Fibroblast of the aortic adventitia (primary cell): ENCODE measurements at places on chromosomes 16 and 17.

DNA sequence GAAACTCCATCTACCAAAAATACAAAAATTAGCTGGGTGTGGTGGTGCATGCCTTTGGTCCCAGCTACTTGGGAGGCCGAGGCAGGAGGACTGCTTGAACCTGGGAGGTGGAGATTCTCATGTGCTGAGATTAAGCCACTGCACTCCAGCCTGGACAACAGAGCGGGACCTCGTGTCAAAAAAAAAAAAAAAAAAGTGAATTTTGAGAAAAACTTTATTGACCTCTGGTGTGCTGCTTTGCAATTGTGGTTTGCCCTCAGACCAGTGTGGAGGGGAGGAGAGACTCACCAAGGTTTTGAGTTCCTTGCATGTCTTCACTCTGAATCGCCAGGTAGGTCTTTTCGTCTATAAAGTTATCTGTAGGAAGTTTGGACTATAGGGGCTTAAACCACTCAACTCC lies 145.2 kb downstream of the CPPED1 start:
- no peak for DNase-seq

GRCh38 chr17:8057691-8058114 lies 18.8 kb downstream of the ALOX15B start:
- peak; percentile 84 for DNase-seq

- DNase-seq = no peak
Measured at GRCh38 chr17:31391496-31391949, at the start of gene RAB11FIP4. Gene RAB11FIP4 (plus strand): TSS chr17:31391675. CDS start chr17:31391853, 178 bp downstream.

GRCh38 chr17:47708864-47709541 lies 15.0 kb downstream of the TBKBP1 start:
- DNase-seq = peak; percentile 49

- DNase-seq = peak; percentile 67
Measured at GRCh38 chr17:34420254-34420766, 57.3 kb upstream of the CCL1 start.

GRCh38 chr17:59367657-59368045 lies 36.2 kb downstream of the YPEL2 start:
- no peak for DNase-seq

- DNase-seq = no peak
Measured at GRCh38 chr16:24348545-24349290, 92.6 kb downstream of the CACNG3 start.

- no peak for DNase-seq
Measured at GRCh38 chr16:89176147-89176690, 4.7 kb downstream of the CDH15 start.

GRCh38 chr17:32503251-32504165 lies 16.7 kb downstream of the CDK5R1 start:
- no peak for DNase-seq

DNA sequence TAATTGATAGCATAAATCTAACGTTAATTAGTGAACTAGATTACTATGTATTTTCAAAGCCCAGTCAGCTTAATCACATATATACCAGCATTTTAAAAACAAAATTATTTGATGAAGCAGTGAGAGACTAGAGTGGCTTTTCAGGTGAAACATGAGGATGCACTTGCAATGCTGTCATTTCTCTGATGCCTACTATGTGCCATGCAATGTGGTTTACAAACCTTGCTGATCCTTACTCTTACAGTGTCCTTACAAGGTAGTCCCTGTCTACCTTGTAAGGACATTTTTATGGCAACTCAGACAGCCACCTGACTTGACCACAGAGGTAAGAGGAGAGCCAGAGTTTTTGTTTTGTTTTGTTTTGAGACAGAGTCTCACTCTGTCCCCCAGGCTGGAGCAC lies 42.7 kb downstream of the CYB5B start:
- DNase-seq = no peak

DNA sequence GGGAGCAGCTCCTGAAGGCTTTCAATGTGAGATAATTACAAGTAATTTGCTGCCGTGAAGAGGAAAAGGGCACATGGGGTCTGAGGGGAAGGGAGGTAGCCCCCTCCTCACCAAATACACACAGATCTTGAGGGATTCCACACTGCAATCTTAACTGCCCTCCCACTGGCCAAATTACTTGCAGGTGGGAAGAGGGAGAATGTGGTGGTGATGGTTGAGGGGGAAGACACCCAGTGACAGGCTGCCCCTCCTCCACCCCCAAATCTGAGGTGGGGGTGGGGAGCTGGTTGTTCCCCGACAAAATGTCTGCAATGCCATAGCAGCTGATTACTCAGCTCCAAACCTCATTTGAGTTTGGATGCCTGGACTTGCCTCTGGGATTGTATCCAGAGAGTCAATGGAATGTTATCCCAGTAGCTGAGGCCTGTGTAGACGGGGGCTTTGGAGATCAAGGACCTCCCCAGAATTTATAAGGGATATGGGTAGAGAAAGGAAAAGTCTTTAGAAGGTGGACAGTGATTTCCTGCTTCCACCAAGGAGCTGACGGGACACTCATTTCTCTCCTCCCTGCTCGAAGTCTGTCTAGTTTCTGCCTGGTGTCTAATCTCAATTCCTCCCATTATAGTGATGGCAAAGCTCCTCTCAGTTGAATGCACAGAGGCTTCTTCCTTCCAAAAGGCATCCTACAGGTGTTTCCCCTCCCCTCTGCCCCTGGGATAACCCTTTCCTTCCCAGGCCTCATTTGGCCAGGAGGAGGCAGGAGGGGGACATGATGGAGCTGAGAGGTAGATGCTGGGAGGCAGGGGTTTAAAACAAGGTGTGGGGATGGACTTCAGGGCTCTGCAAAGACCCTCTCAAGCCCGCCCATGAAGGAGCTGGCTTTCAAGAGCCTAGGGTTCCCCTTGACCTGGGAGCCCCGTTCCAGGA lies 8.7 kb downstream of the DLX4 start:
- DNase-seq = no peak

GRCh38 chr17:50134206-50135110 lies 4.5 kb upstream of the SAMD14 start:
- no peak for DNase-seq

GRCh38 chr16:52812678-52813556 lies 239.8 kb downstream of the CHD9NB start:
- DNase-seq = peak; percentile 5

- no peak for DNase-seq
Measured at GRCh38 chr17:19361944-19362276, 613 bp downstream of the B9D1 start.

GRCh38 chr17:14058051-14058450 lies 11.3 kb upstream of the COX10 start:
- DNase-seq = peak; percentile 82

GRCh38 chr17:31079731-31080130 lies 15.0 kb upstream of the NF1 start:
- no peak for DNase-seq

DNA sequence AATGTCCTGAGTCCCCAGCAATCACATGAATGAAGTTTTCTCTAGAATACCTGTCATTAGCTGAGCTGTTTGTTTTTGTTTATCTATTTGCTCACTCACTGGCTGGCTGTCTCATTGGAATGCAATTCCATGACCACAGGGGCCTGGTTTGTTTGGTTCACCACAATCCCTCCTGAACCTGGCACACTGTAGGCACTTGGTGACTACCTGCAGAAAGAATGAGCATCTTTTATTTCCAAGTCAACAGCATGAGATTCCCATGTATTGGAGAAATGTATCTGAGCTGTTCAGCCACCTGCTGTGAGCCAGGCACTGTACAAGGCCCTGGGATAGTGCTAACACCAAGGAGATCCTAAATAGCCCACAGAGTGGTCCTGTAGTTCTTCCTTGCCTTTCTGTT lies 345.1 kb downstream of the XYLT1 start:
- DNase-seq = no peak

- DNase-seq = peak; percentile 21
Measured at GRCh38 chr17:4004517-4005295, 40.5 kb upstream of the ATP2A3 start.

- DNase-seq = no peak
Measured at GRCh38 chr17:78472035-78472905, 93.8 kb downstream of the PGS1 start.

DNA sequence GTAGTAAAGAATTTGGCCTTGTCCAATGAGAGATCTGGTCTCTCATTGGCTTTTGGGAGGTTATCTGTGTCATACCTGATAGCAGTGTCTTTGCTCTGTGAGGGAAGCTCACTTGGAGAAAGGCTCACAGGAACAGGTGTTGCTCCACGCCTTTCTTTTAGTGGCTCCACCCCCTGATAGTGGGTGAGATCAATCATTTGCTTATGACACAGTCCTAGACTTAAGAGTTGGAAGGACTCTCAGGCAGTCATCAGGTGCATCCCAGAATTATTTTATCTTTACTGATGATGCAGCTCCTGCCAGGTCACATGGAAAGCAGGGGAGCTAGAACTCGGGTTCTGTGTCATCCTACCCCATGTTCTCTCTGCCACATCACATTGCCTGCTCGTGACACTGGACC lies 59.3 kb downstream of the CENPV start:
- DNase-seq = no peak

DNA sequence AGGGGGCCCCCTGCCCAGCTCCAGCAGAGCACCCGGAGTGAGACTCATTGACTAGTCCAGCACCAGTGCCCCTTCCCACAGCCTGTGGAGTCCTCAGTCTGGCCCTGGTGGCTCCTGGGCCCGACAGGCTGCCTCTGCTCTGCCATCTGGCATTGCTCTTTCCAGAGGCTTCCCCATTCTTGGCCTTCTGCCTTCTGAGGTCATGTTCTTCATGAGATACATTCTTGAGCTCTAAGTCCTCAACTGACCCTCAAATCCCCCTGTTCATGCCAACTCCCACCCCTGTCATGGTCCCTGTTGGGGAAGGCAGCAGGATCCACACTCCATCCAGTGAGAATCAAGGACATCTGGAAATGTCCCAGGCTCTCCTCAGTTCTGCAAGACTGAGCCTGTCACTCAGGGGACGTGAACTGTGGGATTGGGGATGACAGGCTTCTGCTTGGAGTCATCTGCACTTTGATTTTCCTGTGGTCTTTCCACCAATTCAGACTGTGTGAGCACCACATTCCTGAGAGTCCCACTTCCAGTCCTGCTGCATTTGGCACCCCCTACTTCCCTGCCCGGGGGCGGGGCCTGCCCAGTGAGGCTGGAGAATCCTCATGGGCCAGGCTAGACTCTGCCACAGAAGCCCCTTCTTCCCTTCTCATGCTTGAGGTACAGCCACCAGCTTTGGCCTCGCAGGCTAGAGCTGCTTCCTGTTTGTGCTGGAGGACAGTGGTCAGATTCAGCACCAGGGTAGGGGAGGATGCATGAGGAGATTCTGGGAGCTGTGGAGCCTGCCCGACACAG lies 2.7 kb downstream of the TRPV2 start:
- peak; percentile 46 for DNase-seq

GRCh38 chr16:4679156-4679849 lies 14.1 kb upstream of the NUDT16L1 start:
- no peak for DNase-seq

DNA sequence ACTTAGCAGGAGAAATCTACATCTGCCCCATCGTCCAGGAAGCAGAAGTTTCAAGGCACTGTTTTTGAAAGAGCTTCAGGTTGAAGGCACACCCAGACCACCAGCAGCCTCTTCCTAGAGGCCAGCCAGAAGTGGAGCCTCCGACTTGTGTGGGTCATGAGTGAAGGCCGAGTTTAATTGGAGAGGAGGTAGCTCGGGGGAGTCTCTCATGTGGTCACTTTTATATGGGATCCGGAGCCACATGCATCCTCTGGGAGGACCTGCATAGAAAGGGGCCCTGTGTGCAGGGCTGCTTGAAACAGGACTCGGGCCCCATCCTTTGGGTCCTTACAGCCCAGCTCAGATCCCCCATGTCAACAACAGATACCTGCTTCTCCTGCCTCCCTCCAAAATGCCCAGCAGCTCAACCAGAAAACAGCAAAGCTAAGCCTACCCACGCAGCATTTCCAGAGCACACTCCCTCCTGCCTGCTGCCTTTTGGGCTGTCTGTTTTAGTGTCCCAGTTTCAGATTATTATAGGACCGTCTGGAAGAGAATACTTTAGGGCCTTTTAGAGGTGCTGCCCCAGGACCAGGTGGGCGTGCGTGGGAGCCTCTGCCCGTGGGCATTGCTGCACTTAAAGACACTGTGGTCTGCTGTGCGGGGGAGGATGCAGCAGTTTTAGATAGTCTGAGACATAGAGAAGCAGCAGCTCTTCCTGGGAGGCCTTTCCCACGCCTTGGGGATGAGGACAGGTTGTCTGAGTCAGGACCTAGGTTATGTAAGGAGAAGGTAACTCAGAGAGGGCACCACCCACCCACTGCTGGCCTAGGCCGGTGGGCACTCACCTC lies 29.5 kb downstream of the MPRIP start:
- no peak for DNase-seq

GRCh38 chr17:43530288-43531081 lies 15.7 kb downstream of the ETV4 start:
- peak; percentile 75 for DNase-seq

DNA sequence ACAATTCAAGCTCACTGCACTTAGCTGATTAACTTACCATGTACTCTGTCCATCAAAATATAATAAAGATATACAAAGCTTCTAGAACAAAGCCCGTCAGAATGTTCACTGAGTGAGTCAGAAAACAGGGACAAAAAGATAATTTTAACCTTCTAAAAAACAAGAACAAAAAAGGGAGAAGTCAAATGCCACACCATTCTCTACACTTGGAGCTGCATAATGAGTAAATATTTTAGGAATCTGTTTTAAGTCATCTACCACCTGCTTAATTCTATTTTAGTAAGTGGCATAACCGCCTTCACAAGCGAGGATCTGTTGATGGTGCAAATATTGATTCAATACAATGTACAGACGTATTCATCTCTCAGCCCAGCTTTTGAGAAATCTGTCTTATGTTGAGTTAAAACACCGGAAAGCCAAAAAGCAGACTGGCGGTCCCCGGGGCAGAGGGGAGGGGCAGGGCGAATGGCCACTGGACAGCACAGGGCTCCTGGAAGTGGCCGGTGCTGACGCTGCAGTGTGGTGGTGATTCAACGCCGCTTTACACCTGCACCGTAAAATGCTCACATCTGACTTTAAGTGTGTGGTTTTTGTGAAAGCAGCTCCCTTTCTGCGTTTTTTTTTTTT lies 20.1 kb downstream of the RAB40B start:
- DNase-seq = no peak

DNA sequence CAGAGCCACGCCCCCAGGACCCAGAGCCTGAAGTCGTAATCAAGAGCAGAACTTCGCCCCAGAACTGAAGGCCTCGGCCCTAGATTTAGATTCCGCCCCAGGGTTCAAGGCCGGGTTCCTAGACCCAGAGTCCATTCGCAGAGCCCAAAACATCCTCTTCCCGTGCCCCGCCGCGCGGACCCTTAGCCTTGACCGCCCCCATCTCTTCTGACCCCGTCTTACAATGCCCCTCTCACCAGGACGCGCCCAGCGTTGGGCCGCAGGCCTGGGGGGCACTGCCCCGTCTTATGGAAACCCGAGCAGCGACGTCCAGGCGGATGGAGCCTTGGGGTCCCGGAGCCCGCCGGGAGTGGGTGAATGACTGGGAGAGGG lies 5.0 kb downstream of the CD19 start:
- no peak for DNase-seq
